ENCODE measurements at places on chromosomes 1 and 21. TPM values are rescaled to one million over a fixed set of nuclear protein-coding genes. Genes with fewer than 3 reads are reported as not detected.

Gene URB1
- 22.4 TPM for total RNA-seq

Gene NLRP3
- 0.27 TPM for total RNA-seq

Gene VANGL2
- total RNA-seq = not detected

Gene UTS2
- not detected for total RNA-seq

Gene ZMYND12
- total RNA-seq = not detected

Gene NUF2
- 39.2 TPM for total RNA-seq

Gene OVAAL
- total RNA-seq = not detected

Gene TRAPPC3
- 62.8 TPM for total RNA-seq

Gene HYI
- total RNA-seq = 25.1 TPM

Gene ATAD3C
- 0.56 TPM for total RNA-seq

Gene INAVA
- total RNA-seq = not detected

Gene WDR64
- 0.44 TPM for total RNA-seq

Gene ITGB2
- total RNA-seq = 801 TPM

Gene LINGO4
- total RNA-seq = 0.10 TPM

Gene OPTC
- not detected for total RNA-seq

Gene ILDR2
- total RNA-seq = 8.4 TPM

Gene UBE2G2
- 112 TPM for total RNA-seq

Gene FAM163A
- not detected for total RNA-seq

Gene DMRTA2
- total RNA-seq = not detected

Gene KIAA1614
- total RNA-seq = 0.37 TPM

Gene RBM11
- total RNA-seq = 0.56 TPM

Gene CR1L
- not detected for total RNA-seq

Gene SIM2
- total RNA-seq = 0.22 TPM

Gene NTMT2
- not detected for total RNA-seq

Gene CCNL2
- total RNA-seq = 119 TPM

Gene PDZK1IP1
- not detected for total RNA-seq

Data from T-helper 1 cell treated with Interleukin-12 subunit alpha and Interleukin-12 subunit beta and Interleukin-4 antibody, amounts not matched to agents 30 ng/mL and 1 ng/mL, for 36 hours (primary cell).